ENCODE measurements at places on chromosomes 2 and 18. TPM values are rescaled to one million over a fixed set of nuclear protein-coding genes. Genes with fewer than 3 reads are reported as not detected.
A peak's percentile ranks its signal among the peaks of the same experiment; 100 is the strongest.

DNA sequence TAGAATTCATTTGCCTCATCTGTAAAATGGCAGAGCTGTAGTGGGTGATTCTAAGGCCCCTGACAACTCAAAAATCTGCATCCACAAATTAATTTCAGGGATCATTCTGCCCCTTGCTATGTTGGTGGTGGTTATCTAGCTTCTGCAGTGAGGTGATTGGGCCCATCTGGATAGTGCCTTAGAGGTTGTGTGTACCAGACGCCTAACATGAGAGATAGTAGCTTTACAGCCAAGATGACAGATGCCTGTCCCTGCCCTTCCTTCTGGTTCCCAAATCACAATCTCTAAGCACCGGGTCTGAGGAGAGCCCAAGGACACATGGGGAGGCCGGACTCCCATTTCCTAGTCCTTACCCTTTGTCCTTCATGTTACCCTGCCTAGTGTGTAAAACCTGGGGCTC lies 51.1 kb upstream of the TNP1 start:
- no peak overlapping the region for H3K27ac ChIP-seq
- H3K36me3 ChIP-seq, result no peaks in the 10 kb centered on the region
- H3K27me3 ChIP-seq, result no peaks in the 10 kb centered on the region
- no peak overlapping the region for H3K4me3 ChIP-seq
- DNase-seq, result no peak
- H3K4me1 ChIP-seq, result no peaks in the 10 kb centered on the region

The ERMN gene
- 0.43 TPM for polyA plus RNA-seq

The IL36G gene
- polyA plus RNA-seq, result not detected

The PPM1B gene
- polyA plus RNA-seq, result 29.6 TPM

The MGAT4A gene
- polyA plus RNA-seq, result 7.4 TPM

DNA sequence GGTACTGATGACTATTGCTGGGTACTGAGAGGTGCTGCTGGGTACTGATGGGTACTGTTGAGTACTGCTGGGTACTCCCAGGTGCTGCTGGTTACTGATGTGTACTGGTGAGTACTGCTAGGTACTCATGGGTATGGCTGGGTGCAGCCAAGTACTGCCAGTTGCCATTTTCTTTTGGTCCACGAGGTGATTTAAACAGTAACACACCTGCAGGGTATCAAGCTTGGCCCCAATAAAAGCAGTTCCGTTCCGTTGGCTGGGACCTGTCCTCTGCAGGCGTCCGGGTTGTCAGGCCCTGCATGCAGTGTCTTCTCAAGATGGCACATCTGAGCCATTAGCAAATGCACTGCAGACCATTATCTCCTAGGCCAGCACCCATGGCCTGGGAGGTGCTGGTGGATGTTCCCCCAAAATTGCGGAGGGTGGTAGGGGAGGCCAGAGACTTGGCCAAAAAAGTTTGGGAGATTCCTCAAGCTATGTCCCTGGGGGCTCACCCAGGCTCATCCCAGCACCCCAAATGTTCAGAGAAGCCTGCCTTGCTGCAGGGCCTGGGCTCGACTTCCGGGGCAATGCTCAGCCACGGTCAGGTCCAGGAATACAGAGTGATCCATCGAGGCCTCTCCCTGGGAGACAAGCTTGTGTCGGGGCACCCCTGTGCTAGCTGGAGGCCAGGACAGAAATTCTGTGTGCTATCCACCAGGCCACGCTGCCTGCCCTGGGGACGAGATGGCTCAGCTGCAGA lies 165.2 kb downstream of the TWIST2 start:
- no peaks in the 10 kb centered on the region for H3K27me3 ChIP-seq
- no peaks in the 10 kb centered on the region for H3K4me1 ChIP-seq
- DNase-seq, result peak; percentile 17
- no peaks in the 10 kb centered on the region for H3K36me3 ChIP-seq

GRCh38 chr2:159476329-159476728 lies 140.0 kb downstream of the BAZ2B start:
- no peak overlapping the region for H3K27ac ChIP-seq
- DNase-seq, result no peak
- H3K4me1 ChIP-seq, result peaks cover 12% of the 10 kb centered on the region
- H3K36me3 ChIP-seq, result peaks cover 39% of the 10 kb centered on the region

DNA sequence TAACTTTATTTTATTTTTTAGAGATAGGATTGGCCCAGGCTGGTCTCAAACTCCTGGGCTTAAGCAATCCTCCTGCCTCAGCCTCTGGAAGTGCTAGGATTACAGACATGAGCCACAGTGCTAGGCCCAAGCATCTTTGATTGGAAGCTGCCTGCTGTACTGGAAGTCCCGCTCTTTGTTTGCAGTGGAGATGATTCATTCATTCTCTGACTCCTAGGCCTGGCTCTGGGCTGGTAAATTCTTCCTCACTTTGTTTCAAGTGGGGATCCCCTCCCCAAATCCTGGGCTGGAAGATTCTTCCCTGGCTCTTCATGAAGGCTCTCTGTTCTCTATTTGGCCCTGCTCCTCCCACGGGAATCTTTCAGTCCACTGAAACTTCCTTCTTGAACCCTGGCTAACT lies 81.9 kb downstream of the NEURL3 start:
- no peaks in the 10 kb centered on the region for H3K36me3 ChIP-seq
- peak; percentile 27 for DNase-seq
- no peaks in the 10 kb centered on the region for H3K4me1 ChIP-seq
- H3K4me3 ChIP-seq, result no peak overlapping the region

The NT5DC4 gene
- not detected for polyA plus RNA-seq

The IL1R2 gene
- polyA plus RNA-seq, result 111 TPM

- H3K4me3 ChIP-seq, result no peak overlapping the region
- no peak overlapping the region for H3K27ac ChIP-seq
- DNase-seq, result no peak
Observed at GRCh38 chr18:38931754-38932050, 1366.1 kb upstream of the CELF4 start.

GRCh38 chr2:52931660-52932059 lies 835.9 kb upstream of the CHAC2 start:
- H3K27me3 ChIP-seq, result no peaks in the 10 kb centered on the region
- no peaks in the 10 kb centered on the region for H3K4me1 ChIP-seq
- no peak overlapping the region for H3K4me3 ChIP-seq

The IL36A gene
- not detected for polyA plus RNA-seq

DNA sequence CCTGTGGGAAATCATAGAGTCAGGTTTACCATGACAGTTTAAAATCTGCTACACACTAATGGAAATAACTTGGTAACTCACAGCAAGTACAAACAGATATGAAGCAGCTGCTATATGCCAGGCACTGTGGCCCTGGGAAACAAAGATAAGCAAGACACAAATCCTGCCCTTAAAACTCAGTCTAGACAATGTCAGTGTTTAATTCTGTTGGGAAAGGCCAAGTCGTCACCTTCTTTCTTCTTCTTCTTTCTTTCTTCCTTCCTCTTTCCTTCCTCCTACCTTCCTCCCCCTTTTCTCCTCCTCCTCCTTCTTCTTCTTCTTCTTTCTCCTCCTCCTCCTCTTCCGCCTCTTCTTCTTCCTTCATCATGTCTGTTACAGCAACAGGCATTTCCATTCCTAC lies 26.8 kb downstream of the PLEK start:
- H3K27me3 ChIP-seq, result no peaks in the 10 kb centered on the region
- H3K36me3 ChIP-seq, result peaks cover 5% of the 10 kb centered on the region

GRCh38 chr2:99880148-99880963 lies 262.0 kb downstream of the AFF3 start:
- no peaks in the 10 kb centered on the region for H3K36me3 ChIP-seq
- no peaks in the 10 kb centered on the region for H3K27me3 ChIP-seq
- DNase-seq, result peak; percentile 14
- peaks cover 8% of the 10 kb centered on the region for H3K4me1 ChIP-seq

The XIRP2 gene
- 0.19 TPM for polyA plus RNA-seq

Measured in stomach (tissue), 19 donors.